ENCODE measurements at places on chromosomes 1 and 21.

GRCh38 chr1:79849388-79849787 lies 842.9 kb upstream of the ADGRL4 start:
- DNase-seq = no peak

DNA sequence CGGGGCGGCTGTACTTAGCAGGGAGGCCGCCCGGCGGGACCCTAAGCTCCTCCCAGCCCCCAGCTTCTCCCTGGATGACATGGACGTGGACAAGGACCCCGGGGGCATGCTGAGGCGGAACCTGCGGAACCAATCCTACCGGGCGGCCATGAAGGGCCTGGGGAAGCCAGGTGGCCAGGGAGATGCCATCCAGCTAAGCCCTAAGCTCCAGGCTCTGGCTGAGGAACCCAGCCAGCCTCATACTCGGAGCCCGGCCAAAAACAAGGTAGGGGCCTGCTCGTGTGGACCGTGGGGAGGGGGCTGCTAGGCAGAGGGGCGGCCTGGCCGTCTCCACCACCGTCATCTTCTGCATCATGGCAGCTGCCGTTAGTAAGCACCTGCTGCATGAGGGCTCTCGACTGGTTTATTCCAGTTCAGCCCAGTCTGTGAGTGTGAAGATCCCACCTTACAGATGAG lies 9.0 kb downstream of the ARHGEF16 start:
- DNase-seq = no peak

GRCh38 chr1:153404768-153405167 lies 11.6 kb upstream of the S100A7A start:
- no peak for DNase-seq

DNA sequence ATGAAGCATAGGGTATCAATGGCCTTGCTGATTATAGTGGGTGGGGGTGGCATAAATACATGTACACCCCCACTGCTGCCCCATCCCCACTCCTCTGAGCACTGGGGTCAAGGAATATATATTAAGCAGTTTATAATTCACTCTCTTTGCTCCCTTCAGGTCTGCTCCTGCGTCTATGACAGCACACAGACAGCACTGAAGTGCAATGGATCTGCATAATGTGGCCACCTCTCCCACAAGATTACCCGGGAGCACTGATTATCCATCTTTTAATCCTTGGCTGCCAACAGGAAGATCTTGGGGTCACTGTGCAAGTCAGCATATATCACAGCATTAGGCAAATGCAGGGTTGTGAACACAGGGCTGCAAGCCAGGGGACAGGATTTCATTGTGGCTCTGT lies 19.3 kb downstream of the RXRG start:
- DNase-seq = no peak

GRCh38 chr1:107946794-107947193 lies 18.2 kb downstream of the VAV3 start:
- no peak for DNase-seq

DNA sequence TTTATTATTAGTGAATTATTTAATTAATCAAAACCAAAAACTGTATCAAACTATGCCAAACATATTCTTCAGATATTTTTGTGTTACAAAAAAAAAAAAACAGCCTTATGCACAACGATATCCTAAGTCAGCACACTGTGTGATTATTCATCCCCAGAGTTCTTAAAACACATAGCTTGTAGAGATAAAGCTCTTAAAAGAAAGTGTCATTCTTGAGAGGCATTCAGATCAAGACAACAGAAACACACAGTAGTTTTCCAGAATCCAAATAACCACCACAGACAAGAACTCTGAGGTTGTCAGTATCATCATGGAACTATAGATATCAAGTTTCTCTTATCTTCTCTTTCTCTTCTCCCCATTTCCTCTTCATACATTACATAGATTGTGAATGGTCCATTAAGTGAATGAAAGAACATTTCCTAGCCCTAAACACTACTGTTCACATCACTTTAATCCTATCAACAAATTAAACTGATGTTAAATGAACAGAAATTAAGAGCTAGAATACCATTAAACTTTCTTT lies 13.5 kb downstream of the ZZZ3 start:
- no peak for DNase-seq

DNA sequence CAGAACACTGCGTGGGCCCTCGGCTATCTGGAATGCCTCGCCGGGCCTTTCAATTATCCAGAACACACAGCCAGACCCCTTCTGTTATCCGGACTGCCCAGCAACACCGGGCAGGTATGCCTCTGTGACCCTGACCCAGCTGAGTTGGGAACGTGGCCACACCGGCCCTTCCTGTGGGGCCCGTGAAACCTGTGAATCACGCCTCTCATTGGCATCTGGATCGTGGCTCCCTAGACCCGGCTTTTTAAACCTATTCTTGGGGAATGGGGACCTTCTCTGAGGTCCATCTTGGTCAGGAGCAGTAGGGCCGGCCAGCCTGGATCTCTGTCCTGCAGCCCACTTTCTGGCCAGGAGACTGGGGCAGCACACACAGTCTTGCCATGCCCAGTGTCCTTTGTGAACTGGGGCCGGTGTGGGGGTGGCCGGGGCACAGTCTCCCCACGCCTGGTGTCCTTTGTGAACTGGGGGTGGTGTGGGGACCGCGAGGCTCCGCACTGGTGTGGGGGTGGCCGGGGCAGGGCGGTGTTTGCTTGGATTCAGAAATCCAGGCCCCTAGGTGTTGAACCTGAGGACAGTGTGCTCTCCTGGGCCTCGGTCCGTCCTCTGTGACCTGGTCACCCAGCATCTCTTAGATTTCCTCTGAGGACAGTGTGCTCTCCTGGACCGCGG lies 11.1 kb downstream of the COL18A1 start:
- DNase-seq = no peak

GRCh38 chr21:36023092-36023480 lies 37.2 kb downstream of the SETD4 start:
- no peak for DNase-seq

GRCh38 chr1:152646656-152647055 lies 16.5 kb upstream of the LCE2D start:
- DNase-seq = no peak

GRCh38 chr1:93848350-93848883 lies 30.6 kb downstream of the DNTTIP2 start:
- DNase-seq = no peak

All from activated B cell treated with CpG ODN at 0.5 μM for 24 hours (primary cell).